ENCODE measurements at places on chromosomes 7 and 10. TPM values are rescaled to one million over a fixed set of nuclear protein-coding genes. Genes with fewer than 3 reads are reported as not detected.

CALML3 gene
- total RNA-seq = not detected

VWDE gene
- not detected for total RNA-seq

C10orf67 gene
- total RNA-seq = not detected

PALD1 gene
- 2.0 TPM for total RNA-seq

CYP3A4 gene
- total RNA-seq = 0.71 TPM

ITGB8 gene
- 0.31 TPM for total RNA-seq

PNLIPRP1 gene
- not detected for total RNA-seq

STK31 gene
- total RNA-seq = not detected

EGFR gene
- total RNA-seq = 30.5 TPM

- H3K27me3 ChIP-seq = no peaks in the 10 kb centered on the region
- H3K36me3 ChIP-seq = no peaks in the 10 kb centered on the region
- DNase-seq = no peak
- no peak overlapping the region for H3K4me3 ChIP-seq
- H3K27ac ChIP-seq = peak overlapping the region; percentile 92
Observed at GRCh38 chr10:124717911-124718741, 26.1 kb downstream of the FAM53B start.

DNA sequence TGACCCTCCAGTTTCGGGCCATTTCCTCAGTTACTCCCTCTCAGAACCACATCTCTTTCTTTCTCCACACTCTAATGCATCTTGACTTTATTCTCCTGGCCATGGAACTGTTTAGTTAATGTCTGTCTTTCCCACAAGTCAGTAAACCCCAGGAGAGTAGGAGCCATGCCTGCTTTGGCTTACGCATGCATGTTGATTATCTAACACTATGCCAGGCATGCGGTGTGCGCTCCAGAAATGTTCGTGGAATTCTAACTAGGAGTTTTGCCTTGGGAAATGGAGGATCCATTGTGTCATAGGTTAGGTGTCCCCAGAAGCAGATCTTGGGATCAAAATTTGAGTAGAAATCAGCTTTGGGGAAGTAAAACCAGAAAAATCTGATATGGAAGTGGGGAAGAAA, 308.9 kb downstream of the GRID1 start:
- H3K4me1 ChIP-seq = no peaks in the 10 kb centered on the region
- no peak for DNase-seq
- H3K4me3 ChIP-seq = no peak overlapping the region
- H3K27me3 ChIP-seq = no peaks in the 10 kb centered on the region
- H3K36me3 ChIP-seq = no peaks in the 10 kb centered on the region

DNA sequence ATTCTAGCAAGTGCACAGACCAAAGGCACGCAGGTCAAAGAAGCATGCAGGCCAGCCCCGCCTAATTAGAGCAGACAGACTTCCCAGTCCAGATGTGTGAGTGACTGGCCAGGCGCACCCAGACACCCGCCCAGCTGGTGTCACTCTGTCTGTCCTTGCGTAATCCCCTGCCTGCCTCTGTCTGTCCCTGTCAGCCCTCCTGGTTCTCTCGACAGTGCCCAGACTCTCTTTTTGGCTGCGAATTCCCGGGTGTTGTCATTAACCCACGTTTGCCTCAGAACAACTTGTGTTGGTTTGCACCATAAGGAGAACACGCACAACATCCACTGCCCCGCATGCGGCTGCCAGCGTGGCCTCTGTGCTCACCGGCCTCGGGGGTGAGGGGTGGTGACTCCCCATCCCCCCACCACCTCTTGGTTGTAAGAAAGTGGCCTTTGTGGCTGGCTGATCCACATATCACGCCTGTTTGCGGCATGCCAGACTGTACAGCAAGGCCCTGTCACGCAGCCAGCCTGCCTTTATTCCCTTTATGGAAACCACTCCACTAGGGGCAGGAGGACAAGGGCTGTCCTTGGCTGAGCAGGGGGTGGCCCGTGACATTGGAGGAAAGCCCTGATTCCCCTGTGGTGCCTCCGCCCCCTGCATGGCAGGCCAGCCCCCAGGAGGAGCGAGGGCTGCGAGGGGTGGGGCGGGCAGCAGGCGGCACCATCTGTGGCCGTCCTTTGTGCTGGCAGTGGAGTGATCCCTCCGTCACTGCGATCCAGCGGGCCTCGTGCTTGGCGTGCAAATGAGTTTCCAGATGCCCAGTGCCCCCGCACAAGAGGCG, 72.8 kb upstream of the PPIF start:
- H3K27me3 ChIP-seq = no peaks in the 10 kb centered on the region
- H3K4me3 ChIP-seq = peak overlapping the region; percentile 13
- H3K36me3 ChIP-seq = peaks cover 16% of the 10 kb centered on the region
- peak overlapping the region; percentile 82 for H3K27ac ChIP-seq

DNA sequence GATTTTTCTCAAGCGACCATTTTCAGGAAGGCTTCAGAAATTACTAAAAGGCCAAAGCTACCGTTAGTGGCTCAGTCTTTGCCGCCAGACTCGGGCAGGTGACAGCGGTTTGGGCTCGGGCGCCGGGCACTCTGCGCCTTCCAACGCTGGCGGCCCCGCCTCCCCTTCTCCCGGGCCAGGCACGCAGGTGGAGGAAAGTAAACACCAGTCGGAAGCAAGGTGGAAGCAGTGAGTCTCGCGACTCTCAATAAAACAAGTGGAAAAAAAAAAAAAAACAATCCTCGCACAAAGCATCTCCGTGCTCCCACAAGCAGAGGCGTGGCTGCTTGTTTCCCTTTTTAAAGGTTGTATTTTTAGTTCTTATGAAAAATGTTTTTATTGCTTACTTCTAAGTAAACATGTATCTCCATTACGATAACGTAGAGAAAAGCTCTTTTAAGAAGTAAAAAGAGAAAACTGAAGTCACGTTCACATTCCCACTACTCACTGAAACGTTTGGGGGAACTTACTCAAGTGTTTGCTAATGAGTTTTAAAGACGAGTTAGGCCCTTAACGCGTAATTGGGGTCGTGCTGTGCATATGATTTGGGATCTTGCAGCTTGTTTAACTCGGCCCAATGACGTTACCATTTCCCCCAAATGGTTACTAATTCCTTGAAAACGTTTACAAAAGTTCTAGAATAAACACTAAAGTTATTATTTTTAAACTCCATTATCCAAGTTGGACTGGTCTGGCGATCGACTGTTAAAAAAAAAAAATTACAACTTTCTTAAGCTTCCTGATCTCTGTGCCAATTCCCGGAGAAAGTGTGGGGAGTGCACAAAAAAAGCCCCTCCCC, 864 bp downstream of the CDCA7L start:
- peak overlapping the region; percentile 72 for H3K4me3 ChIP-seq
- no peak for DNase-seq
- peaks cover under 1% of the 10 kb centered on the region for H3K4me1 ChIP-seq
- H3K27ac ChIP-seq = peak overlapping the region; percentile 64
- no peaks in the 10 kb centered on the region for H3K36me3 ChIP-seq

GRCh38 chr10:12196531-12197211, 683 bp downstream of the CDC123 start:
- DNase-seq = no peak
- peaks cover 20% of the 10 kb centered on the region for H3K36me3 ChIP-seq
- peak overlapping the region; percentile 92 for H3K27ac ChIP-seq
- H3K4me1 ChIP-seq = peaks cover 26% of the 10 kb centered on the region
- H3K4me3 ChIP-seq = peak overlapping the region; percentile 72
- no peaks in the 10 kb centered on the region for H3K27me3 ChIP-seq

- H3K36me3 ChIP-seq = no peaks in the 10 kb centered on the region
- H3K4me3 ChIP-seq = peak overlapping the region; percentile 51
- no peaks in the 10 kb centered on the region for H3K27me3 ChIP-seq
- H3K4me1 ChIP-seq = peaks cover 56% of the 10 kb centered on the region
- peak overlapping the region; percentile 99 for H3K27ac ChIP-seq
Observed at GRCh38 chr7:815284-816216, 16.7 kb upstream of the SUN1 start.

GRCh38 chr7:128878226-128879105, 15.8 kb downstream of the ATP6V1F start:
- no peak overlapping the region for H3K4me3 ChIP-seq
- no peaks in the 10 kb centered on the region for H3K36me3 ChIP-seq
- H3K27me3 ChIP-seq = no peaks in the 10 kb centered on the region
- peaks cover 12% of the 10 kb centered on the region for H3K4me1 ChIP-seq

DNA sequence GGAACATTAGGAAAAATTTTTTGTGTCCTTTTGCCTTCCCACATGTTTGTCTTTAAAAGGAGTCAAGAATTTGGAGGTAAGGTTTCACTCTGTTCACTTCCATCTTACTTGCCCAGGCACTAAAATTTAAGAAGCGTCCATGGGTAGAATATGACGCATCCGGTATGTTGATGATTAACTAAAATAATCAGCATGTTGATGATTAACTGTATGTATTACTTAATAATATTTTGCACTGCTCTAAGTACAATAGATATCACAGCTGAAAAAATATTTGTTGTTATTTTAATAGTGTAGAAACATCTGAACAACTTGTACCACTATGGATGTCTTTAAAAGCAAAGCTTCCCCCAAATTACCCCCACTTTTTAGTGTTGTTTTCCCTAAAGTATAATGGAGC, 11.5 kb downstream of the ANKRD22 start:
- H3K4me3 ChIP-seq = no peak overlapping the region
- DNase-seq = no peak
- no peaks in the 10 kb centered on the region for H3K36me3 ChIP-seq
- no peaks in the 10 kb centered on the region for H3K27me3 ChIP-seq

GRCh38 chr10:35641676-35642034, 441 bp downstream of the FZD8 start:
- peak overlapping the region; percentile 86 for H3K4me3 ChIP-seq
- H3K36me3 ChIP-seq = no peaks in the 10 kb centered on the region
- no peak for DNase-seq

DNA sequence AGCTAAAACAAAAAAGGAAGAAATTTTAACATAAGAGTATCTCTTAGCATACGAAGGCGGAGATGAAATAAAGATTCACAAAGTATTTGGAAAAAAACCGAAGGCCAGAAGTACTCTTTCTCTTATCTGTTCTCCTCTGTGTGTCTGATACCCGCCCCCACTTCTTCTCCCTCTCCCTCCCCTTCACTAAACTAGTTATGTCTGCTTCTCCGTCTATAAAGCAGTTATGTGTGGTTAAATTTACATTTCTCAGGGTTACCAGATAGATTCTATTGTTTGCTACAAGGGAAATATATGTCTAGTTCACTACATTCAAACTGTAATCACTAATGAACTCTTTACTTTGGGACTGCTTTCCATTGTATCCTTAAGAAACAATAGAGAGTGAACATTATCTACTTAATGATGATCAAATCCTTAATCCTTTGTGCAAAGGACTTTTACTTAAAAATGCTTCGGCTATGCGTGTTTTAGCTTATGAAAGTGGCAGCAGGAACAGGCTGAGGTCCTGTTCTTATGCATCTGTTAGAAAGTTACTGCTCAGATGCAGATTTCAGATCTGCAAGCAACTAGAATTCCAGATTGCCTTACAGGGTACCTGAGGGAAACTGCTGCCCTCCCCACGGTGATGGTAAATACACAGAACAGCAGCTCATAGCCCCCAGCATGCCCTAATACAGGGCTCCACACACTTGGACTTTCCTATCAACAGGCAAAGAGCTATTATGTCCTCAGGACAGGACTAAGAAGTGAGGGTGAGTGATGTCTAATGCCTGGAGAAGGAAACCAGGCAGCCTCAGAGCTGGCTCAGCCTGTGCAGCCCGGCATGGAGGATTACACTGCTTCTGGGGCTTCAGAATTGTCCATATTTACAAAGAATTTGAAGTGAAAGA, 273.3 kb downstream of the FZD1 start:
- no peaks in the 10 kb centered on the region for H3K27me3 ChIP-seq
- no peak overlapping the region for H3K4me3 ChIP-seq
- no peaks in the 10 kb centered on the region for H3K36me3 ChIP-seq
- no peak for DNase-seq
- H3K4me1 ChIP-seq = no peaks in the 10 kb centered on the region

GRCh38 chr10:98436704-98437103, 10.0 kb downstream of the HPS1 start:
- H3K27me3 ChIP-seq = no peaks in the 10 kb centered on the region
- no peak overlapping the region for H3K4me3 ChIP-seq
- DNase-seq = no peak
- no peaks in the 10 kb centered on the region for H3K4me1 ChIP-seq
- peaks cover 49% of the 10 kb centered on the region for H3K36me3 ChIP-seq
- H3K27ac ChIP-seq = no peak overlapping the region

GRCh38 chr10:7817576-7817975, 729 bp upstream of the TAF3 start:
- peaks cover 31% of the 10 kb centered on the region for H3K4me1 ChIP-seq
- no peaks in the 10 kb centered on the region for H3K27me3 ChIP-seq
- H3K4me3 ChIP-seq = peak overlapping the region; percentile 74

GRCh38 chr10:13853854-13854253, 267.1 kb downstream of the PRPF18 start:
- no peaks in the 10 kb centered on the region for H3K36me3 ChIP-seq
- no peak for DNase-seq
- no peaks in the 10 kb centered on the region for H3K27me3 ChIP-seq
- H3K4me3 ChIP-seq = no peak overlapping the region

DNA sequence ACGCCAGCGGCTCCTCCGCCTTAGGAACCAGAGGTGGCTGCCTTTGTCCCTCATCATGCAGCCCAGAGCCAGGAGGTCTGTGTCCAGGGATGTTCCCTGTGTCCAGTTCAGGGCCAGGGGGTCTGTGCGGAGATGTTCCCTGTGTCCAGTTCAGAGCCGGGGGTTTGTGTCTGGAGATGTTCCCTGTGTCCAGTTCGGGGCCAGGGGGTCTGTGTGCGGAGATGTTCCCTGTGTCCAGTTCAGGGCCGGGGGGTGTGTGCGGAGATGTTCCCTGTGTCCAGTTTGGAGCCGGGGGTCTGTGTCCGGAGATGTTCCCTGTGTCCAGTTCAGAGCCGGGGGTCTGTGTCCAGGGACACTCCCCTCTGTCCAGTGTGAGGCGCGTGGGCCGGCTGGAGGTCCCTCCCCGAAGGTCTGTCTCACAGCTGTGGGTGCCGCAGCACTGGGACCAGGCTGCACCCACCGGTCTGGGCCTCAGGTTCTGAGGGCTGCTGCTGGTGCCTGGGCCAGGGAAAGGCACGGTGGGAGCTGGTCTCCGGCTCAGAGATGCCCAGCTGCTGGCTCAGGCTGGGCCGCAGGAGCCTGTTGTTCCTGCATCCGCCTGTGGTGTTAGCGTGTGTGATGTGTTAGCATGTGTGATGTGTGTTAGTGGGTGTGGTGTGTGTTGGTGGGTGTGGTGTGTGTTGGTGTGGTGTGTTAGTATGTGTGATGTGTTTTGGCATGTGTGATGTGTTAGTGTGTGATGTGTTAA, 67.9 kb upstream of the CFAP46 start:
- no peaks in the 10 kb centered on the region for H3K4me1 ChIP-seq
- H3K27ac ChIP-seq = no peak overlapping the region
- DNase-seq = no peak

- no peaks in the 10 kb centered on the region for H3K36me3 ChIP-seq
- no peaks in the 10 kb centered on the region for H3K4me1 ChIP-seq
- no peak overlapping the region for H3K27ac ChIP-seq
Observed at GRCh38 chr7:84073186-84073875, 121.3 kb downstream of the SEMA3A start.

DNA sequence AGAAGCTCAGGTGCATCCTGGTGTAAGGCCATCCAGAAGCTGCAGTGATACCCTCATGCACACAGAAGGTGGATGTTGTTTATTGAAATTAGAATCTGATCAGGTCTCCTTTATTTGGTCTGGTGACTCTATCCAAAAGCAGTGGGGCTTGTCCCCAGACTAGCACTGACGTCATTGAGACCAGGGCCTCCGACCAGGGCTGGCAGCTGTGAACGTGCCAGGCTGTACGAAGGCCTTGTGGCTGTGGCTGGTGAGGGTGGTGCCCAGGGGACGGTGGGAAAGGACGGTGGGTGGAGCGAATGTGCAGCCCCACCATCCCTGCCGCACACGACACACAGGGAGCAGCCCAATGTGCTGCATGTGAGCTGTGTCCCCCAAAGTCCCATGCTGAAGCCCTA, 160.0 kb downstream of the ADARB2 start:
- H3K4me3 ChIP-seq = no peak overlapping the region
- no peak for DNase-seq
- no peaks in the 10 kb centered on the region for H3K36me3 ChIP-seq

All from gastrocnemius medialis (tissue), 4 donors.